ENCODE measurements at places on chromosomes 7 and 10.

DNA sequence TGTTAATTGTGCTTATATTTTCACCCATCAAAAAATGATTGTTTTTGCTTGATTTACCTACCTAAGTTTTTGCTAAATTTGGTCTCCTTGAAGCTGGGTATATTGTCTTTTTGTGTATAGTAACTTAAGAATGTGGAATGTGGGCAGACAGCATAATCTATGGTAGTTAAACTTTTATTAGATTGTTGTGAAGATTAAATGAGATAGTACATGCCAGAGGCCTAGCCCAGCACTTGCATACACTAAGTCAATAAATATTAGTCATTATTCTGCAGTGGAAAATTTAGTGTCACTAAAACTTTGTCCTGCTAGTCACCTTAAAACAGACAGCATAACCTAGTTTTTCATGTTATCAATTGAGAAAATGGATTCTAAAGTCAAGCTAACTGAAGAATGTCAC lies 19.3 kb upstream of the RPA3 start:
- no peak for DNase-seq

GRCh38 chr7:131538813-131539179 lies 17.6 kb downstream of the PODXL start:
- DNase-seq, result no peak

- peak; percentile 22 for DNase-seq
These were observed 1.3 kb downstream of the ABCB1 start for GRCh38 chr7:87599336-87599735.

GRCh38 chr10:121684276-121684675 lies 86.0 kb upstream of the FGFR2 start:
- DNase-seq, result no peak

GRCh38 chr7:141788296-141788695 lies 1.7 kb upstream of the TAS2R5 start:
- no peak for DNase-seq

DNA sequence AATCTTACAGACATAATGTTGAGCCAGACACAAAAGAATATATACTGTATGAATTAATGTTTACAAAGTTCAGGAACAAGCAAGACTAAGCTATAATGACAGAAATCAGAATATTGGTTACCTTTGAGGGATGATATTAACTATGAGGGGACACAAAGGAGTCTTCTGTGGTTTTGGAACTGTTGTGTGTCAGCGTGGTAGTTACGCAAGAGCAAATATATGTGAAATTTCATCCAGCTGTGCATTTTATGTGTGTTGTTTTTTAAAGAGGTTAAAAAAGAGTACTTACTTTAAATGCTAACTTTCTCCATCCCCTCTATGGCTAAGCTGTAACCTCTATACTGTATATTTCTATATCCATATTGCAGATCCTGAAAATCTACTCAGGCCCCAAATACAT lies 14.9 kb downstream of the SLC25A28 start:
- no peak for DNase-seq

- DNase-seq, result no peak
These were observed 84.9 kb downstream of the MKX start for GRCh38 chr10:27660711-27661110.

GRCh38 chr7:140275069-140275965 lies 98.5 kb upstream of the KDM7A start:
- DNase-seq, result no peak

DNA sequence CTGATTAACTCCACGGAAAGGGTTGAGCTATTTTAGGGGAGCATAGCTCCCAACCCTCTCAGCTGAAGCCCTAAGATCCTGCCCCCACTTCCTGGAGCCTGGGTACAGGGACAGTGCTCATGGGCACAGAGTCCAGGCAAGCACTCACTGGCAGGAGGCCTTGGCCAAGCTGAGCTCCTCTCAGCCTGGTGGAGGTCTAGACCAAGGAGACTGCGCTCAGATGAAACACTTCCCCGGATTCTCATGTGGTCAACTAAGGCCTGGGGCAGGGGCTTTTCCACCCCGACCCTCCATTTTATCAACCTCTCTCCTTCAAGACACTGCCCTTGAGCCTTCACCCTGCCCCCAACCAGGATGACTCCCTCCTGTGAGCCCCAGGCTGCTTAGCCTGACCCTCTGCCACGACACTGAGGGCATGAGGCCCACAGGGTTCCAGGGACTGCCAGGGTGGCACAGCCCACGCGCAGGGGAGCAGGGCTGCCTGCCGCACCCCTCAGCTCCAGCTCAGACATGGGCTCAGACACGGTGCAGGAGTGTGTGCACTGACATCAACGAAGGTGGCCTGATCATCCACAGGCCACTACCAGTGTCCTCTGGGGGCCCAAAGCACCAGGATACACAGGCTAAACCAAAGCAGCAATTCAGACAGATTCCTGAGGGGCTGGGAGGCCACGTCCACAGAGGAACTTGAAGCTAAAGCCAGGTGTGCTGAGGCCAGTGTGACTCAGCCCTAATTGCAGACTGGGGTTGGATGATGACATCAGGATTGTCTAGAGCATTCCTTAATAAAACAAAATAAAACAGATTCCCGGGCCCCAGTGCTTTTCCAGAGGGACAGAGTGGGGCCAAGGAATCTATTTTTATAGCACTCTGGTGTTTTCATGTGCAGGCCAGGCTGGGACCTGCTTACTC lies 18.8 kb downstream of the CHAT start:
- no peak for DNase-seq

DNA sequence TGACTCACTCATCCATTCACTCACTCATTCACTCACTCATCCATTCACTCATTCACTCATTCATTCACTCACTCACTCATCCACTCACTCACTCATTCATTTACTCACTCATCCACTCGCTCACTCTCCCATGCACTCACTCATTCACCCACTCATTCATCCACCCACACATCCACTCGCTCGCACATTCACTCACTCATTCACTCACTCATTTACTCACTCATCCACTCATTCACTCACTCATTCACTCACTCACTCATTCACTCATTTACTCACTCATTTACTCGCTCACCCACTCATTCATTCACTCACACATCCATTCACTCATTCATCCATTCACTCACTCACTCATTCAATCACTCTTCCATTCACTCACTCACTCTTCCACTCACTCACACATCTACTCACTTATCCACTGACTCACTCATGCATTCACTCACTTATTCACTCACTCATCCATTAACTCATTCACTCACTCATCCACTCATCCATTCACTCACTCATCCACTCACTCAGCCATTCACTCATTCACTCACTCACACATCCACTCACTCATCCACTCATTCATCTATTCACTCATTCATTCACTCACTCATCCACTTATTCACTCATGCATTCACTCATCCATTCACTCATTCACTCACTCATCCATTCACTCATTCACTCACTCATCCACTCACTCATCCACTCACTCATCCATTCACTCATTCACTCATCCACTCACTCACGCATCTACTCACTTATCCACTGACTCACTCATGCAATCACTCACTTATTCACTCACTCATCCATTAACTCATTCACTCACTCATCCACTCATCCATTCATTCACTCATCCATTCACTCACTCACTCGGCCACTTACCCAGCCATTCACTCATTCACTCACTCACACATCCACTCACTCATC lies 74.0 kb downstream of the CARD11 start:
- no peak for DNase-seq

GRCh38 chr7:12907774-12908173 lies 220.3 kb downstream of the ARL4A start:
- DNase-seq, result no peak

DNA sequence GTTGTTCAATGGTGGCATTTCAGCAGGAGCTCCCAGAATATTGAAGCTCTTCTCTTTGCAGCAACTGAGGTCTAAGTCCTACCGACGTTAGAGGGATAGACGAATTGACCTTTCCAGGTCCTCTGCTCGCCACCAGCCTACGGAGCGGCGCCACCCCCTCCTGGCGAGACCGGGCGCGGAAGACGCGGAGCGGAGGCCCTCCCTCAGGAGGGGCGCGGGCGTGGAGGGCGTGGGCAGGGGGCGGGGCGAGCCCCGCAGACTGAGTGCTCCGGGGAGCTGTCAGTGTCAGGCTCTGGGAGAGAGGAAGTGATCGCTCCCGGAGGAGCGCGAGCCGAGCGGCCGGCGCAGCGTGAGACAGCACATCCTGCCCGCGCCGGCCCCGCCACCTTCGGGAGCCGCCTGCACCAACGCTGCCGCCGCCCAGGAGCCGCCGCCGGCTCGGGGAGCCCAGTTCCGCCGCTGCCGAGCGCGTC lies at the start of gene DYNC1I1:
Gene DYNC1I1 (plus strand): TSS at position 257 of the 473 bp plus-strand sequence. CDS start 32,176 bp downstream, outside the sequence.
- no peak for DNase-seq

DNA sequence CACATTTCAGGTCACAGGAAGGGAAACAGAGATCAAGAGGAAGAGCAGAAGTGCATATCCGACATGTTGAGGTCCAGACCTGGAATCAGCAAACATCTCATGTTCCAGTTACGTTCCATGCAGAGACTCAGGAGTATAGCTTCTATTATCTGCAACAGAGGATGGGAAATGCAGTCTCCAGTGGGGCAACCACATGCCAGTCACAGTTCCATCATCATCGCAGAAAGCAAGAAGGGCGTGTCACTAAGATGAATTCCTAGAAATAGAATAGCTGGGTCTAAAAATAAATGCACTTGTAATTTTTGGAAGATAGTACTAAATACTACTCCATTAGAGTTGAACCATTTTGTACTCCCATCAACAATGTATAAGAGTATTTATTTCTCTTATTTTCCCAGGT lies 133.2 kb upstream of the MDFIC start:
- no peak for DNase-seq

- DNase-seq, result no peak
These were observed 19.4 kb downstream of the ZFAND2A start for GRCh38 chr7:1140476-1141104.

- DNase-seq, result no peak
These were observed 76.7 kb downstream of the VWA2 start for GRCh38 chr10:114315566-114316420.

- DNase-seq, result no peak
These were observed 9.7 kb downstream of the TM9SF3 start for GRCh38 chr10:96577069-96577468.

- no peak for DNase-seq
These were observed 13.6 kb downstream of the GPRIN2 start for GRCh38 chr10:46542567-46543465.

- DNase-seq, result no peak
These were observed 75.3 kb upstream of the AASS start for GRCh38 chr7:122219253-122219865.

DNA sequence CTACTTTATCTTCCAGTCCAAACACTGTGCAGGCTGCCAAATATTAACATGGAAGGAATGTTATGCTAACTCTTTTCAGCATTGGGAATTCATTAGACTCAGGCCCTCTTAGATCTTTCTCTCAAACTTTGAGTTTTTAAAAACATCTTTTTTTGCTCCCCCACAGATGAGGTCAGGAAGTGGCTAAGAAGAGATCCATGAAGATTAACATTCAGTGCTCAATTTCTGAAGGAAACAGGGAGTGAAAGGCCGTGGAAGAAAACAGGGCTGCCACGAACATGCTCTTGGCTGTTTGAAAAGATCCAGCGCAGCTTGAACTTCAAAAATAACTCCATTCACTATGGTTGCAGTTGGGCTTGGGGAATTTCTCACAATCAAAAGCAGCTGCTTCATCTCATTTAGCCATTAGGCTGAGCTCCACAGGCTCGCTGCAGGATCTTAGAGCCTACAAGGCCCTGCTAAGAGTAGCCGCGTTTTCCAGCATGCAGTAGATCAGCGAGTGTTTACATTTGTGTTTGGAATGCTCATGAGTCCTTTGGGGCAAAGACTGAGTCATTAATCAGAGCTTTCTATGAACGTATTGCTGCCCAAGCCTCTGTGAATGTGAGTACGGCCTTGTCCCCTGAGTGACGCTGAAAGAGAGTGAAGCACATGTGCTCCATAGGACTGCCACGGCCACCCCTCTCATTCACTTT lies 41.2 kb upstream of the TNS3 start:
- DNase-seq, result no peak

DNA sequence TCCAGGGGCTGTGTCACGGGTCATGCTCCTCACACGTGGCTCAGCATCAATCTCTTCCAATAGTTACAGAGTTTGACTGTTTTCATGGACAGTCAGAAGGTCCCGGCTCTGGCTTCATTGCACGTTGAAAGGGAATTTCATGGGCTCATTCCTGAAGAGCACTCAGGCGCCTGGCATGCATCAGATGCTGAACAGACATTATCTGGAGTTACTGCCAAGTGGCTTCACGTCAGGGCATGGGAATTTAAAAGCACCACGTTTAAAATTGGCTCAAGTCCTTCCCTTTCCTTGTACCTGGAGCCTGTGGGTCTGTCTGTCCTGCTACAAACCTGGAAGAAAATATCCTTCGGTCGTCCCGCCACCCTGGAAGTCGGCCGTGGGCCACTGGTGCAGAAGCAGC lies 50.4 kb downstream of the CFAP46 start:
- no peak for DNase-seq

DNA sequence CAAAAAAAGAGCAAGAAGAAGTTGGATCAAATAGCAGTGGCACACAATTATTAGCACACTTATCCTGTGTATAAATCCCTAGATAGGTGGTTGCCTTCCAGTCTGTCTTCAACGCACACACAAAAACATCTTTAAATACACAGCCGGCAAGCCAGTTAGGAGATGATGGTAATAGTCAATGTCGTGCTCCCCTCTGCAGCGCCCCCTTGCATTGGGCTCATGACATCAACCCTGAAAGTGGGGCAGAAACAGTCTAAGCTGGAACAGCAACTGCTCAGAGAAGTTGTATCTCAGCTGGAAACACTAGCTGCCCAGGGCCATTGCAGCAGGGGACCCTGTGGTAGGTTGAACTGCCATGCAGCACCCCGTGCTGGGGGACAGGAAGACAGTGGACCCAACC lies 179.5 kb upstream of the YAE1 start:
- DNase-seq, result no peak

GRCh38 chr7:156117542-156118247 lies 305.4 kb upstream of the SHH start:
- no peak for DNase-seq

- DNase-seq, result peak; percentile 21
These were observed 36.6 kb downstream of the PRKCQ start for GRCh38 chr10:6543431-6544005.

- DNase-seq, result no peak
These were observed 50.0 kb upstream of the HGF start for GRCh38 chr7:81819861-81820260.

GRCh38 chr7:155559519-155560108 lies 13.3 kb upstream of the CNPY1 start:
- no peak for DNase-seq

DNA sequence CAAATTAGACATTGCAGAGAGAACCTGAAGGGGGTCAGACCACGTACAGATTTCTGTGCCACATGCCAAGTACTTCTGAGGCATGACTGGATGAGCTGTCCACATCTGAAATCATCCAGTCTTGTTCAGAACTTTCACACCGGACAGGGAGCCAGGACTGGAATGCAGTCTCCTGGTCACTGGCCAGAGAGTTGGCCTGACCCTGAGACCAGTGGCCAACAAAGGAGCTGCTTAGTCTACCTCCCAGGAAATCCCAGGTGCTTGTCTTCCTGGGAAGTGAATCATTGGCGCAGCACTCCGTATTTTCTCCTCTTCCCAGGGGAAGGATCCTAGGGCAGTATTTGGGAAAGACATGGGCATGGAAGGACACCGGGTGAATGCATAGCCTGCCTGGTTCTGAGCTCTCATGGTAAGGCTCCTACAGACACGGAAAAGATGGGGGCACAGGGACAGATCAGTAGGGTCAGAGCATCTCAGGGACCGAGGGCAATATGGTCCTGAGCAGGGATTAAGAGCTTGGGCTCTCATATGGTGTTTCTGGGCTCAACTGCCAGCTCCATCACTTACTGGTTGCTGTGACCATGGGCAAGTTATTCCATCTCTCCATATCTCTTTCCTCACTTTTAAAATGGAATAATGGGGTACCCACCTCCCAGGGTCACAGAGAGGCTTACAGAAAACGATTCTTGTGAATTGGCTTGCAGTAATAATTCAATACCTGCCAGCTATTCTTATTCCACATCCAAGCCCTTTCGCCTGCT lies 1.3 kb upstream of the SCD start:
- no peak for DNase-seq

Data from central memory CD8-positive, alpha-beta T cell (primary cell).